ENCODE measurements at places on chromosomes 4 and X. TPM values are rescaled to one million over a fixed set of nuclear protein-coding genes. Genes with fewer than 3 reads are reported as not detected.

GRCh38 chr4:102439236-102439614 is 61.9 kb upstream of the NFKB1 start:
- DNase-seq: no peak

The NHSL2 gene
- total RNA-seq: 12.3 TPM

The MAGEB1 gene
- total RNA-seq: not detected

DNA sequence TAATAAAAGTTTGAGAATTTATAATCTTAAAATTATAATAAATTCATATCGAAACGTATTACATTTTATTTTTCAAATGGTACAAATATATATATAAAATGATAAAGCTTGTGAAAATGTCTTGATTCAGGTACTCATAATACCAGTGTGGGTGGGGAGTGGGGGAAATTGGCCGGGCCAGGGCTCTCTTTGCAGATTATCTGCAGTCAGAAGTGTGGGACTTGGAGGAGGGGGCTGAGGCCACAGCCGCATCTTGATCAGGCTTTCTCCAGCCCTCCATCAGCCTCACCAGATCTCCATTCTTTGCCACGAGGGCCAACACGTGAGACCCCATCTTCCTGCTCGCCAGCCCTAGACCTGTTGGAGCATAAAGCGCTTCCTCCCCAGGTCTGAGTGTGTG is 86.7 kb downstream of the STIM2 start:
- no peak for DNase-seq

DNA sequence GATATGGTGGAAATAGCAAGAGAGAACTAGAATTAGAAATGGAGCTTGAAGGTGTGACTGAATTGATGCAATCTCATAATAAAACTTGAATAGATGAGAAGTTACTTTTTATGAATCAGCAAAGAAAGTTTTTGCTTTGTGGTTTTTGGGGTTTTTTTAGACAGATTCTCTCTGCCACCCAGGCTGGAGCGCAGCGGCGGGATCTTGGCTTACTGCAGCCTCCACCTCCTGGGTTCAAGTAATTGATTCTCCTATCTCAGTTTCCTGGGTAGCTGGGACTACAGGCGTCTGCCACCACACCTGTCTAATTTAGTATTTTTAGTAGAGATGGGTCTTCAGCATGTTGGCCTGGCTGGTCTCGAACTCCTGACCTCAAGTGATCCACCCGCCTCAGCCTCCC is 23.7 kb upstream of the NEIL3 start:
- DNase-seq: no peak

Measured in vagina (tissue), 2 donors.